ENCODE measurements at places on chromosomes 3 and 15.

- no peak for DNase-seq
These were observed 186.6 kb downstream of the RAP2B start for GRCh38 chr3:153348457-153349107.

- DNase-seq = no peak
These were observed 81.4 kb downstream of the C3orf38 start for GRCh38 chr3:88231207-88231606.

DNA sequence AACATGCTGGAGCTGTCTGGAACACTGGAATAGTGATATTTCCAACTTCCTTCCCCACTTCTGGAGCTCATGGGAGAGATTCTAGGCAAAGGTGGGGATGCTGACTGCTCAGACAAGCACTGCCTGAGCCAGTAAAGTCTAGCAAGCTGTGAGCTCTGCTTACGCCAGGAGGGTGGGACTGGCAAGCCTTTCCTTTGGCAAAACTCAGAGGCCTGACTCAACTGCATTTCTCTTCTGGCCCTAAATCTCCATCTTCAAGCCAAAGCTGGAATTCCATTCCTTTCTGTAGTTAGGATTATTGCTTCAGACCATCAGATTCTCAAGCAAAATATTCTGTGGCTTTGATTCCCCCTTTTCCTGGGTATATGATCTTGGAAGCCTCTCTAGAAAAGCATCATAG lies 20.3 kb upstream of the EPB42 start:
- no peak for DNase-seq

DNA sequence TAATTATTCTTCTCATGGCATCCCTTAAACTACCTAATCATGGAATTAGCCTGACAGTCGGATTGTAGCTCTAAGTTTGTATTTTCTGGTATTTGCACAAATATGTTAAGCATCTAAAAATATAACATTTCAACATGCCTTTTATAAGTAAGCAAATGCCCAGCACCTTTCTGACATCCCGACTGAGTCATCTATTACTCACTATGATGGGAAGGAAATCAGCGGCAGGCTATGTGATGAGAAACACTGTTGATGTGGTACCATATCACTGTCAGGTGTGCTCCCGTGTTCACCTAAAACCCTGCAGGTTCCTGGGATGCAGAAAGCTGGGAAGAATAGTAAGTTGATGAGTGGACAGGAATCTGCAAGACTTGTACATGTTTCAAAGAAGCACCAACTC lies 367.8 kb upstream of the IL12A start:
- no peak for DNase-seq

- no peak for DNase-seq
These were observed 162.8 kb upstream of the RARB start for GRCh38 chr3:25265284-25265683.

- no peak for DNase-seq
These were observed 3.6 kb downstream of the KLF13 start for GRCh38 chr15:31330111-31330785.

DNA sequence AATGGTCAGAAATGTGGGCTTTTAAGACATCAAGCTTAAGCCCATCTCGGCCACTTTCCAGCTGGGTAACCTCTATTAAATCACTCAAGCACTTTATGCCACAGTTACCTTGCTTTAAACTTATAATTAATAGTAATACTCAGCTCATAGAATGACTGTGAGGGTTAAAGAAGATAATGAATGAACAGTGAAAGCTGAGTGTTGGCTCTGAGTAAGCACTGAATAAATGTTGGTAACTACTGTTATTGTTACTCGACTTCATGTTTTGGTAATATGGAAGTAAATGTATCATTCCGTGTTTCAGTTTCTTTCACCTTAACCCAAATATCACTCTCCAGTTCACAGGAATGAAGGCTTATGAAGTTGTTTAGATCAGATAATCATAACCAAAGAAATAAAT lies 23.9 kb upstream of the OSTN start:
- no peak for DNase-seq

DNA sequence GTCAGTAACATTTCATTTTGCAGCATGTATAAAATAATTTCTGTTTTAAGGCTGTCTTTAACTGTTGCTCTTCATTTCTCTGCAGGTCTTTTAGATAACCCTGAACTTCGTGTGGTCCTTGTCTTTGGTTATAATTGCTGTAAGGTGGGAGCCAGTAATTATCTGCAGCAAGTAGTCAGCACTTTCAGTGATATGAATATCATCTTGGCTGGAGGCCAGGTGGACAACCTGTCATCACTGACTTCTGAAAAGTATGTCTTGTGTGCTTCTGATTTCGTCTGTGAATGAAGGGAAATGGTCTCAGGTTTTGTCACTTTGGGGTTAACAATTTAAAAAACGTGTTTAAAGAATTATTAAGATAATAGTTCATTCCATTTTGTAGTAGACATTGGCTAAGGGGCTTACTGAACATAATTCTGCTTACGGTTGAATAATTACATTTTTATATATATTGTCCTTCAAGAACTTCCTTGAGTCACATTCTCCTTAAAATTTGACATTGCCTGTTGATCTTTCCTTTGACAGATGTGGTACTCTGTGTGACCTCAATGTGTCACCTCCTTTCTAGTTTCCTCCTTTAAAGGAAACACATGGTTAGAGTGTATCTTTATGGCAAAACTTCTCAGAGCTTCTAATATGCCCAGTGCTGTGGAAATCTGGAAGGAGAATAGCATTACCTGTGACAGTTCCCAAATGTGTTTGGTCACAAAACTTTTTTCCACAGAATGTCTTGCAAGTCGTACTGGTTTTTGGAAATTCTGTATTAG lies 26.3 kb downstream of the FBXO22 start:
- DNase-seq = peak; percentile 18

DNA sequence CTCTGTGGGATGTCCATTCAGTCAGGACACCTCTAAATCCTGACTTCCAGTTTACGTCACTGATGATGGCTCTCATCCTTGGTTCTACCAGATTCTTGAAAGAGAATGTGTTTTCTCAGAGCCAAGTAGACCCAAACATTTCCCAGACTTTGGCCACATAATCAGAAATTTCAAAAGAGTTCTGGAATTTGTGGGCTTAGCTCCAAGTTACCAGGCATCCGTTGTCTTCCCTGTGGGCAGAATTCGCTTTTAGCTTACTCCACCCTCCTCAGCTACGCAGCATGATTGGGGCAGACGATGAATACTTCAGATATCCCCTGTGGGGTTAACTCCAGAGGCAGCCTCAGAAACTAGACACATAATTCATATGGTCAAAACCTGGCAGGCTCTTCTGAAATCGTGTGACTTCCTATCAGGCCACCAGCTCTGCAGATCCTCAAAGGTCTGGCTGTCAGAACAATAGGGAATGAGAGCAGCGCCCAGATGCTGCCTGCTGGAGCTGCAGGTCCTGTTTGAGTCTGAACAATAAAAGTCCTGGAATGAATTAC lies 30.6 kb downstream of the CRTC3 start:
- no peak for DNase-seq
